ENCODE measurements at places on chromosomes 7 and 10. TPM values are rescaled to one million over a fixed set of nuclear protein-coding genes. Genes with fewer than 3 reads are reported as not detected.

Gene PCLO
- total RNA-seq = 0.96 TPM

Gene MDH2
- 96.7 TPM for total RNA-seq

Gene EPDR1
- 11.4 TPM for total RNA-seq

Gene HTRA1
- 93.3 TPM for total RNA-seq

Gene LRRN3
- total RNA-seq = 16.3 TPM
